ENCODE measurements at places on chromosomes 16 and 17.

- no peak for DNase-seq
Measured at GRCh38 chr16:11497851-11498289, 88.8 kb downstream of the LITAF start.

- DNase-seq, result no peak
Measured at GRCh38 chr17:77654850-77655249, 303.7 kb upstream of the TNRC6C start.

GRCh38 chr16:84308120-84308519, 13.4 kb downstream of the WFDC1 start:
- DNase-seq, result peak; percentile 42

DNA sequence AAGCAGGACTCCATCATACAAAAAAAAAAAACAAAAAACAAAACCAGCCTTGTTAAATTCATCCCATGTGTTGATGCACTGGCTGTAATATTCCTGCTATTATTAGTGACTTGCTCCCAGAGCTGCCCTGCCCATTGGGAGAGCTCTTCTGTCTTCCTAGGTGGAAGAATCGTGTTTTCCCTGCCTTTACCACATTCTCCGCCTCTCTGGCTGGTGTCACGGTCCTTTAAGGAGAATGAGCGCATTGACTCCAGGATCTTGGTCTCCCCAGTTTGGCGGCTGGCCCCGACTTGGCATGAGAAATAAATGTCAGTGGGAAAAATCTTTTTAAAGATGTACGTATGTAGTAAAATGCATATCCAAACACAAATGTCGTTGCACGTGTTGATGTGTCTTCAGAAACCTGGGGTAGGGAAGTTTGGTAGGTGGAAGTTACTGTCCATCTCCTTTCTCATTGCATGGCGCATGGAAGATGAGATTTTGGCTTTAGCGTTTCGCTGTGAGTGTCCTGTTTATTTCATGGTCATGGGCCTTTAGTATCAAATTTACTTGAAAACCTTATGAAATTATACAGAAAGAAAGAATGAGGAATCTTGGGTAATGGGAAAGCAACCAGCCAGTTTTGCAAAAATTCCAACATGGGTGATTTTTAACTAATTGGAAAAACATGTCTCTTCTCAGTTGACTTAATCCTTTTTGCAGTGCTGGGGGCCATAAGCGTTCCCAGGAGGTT, 15.5 kb downstream of the RMI2 start:
- DNase-seq, result no peak

DNA sequence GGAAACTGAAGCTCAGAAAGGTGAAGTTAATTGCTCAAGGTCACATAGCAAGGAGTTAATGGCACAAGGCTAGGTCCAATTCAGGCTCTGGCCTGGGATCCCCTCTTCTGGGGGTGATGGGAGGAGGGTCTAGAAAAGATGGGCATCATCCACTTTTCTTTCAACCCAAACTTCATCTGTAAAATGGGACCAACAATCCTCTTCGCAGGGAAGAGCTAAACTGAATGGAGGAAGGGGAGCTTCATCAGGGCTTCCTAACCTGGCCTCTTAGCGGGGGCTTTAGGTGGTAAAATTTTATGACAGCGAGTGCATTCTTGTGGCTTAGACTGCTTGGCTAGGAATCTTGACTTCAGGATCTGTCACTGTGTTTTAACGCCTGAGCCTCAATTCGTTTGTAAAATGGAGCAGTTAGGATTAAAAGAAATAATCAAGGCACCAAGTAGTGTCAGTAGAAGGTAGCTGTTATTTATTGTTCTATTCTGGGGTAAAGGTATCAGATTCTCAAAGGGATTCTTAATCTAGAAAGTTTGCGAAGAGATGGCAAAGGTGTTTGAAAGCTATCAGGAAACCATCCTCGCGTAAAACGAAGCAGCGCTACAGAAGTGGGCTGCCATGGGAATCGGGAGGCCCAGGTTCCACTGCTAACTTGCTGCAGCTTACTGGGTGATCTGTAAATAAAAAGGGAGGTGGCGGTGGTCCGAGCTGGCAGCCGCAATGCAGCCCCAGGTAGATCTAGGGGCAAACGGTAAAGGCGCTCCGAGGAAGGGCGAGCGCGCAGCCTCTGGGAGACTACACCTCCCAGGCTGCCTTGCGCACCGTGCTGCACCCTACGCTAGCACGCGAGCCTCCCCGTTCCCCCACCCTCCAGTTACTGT, 1.5 kb upstream of the SRCAP start:
- DNase-seq, result no peak

GRCh38 chr17:79630126-79630525, 19.3 kb upstream of the RBFOX3 start:
- no peak for DNase-seq

- no peak for DNase-seq
Measured at GRCh38 chr16:8676737-8677375, 2.4 kb downstream of the ABAT start.

DNA sequence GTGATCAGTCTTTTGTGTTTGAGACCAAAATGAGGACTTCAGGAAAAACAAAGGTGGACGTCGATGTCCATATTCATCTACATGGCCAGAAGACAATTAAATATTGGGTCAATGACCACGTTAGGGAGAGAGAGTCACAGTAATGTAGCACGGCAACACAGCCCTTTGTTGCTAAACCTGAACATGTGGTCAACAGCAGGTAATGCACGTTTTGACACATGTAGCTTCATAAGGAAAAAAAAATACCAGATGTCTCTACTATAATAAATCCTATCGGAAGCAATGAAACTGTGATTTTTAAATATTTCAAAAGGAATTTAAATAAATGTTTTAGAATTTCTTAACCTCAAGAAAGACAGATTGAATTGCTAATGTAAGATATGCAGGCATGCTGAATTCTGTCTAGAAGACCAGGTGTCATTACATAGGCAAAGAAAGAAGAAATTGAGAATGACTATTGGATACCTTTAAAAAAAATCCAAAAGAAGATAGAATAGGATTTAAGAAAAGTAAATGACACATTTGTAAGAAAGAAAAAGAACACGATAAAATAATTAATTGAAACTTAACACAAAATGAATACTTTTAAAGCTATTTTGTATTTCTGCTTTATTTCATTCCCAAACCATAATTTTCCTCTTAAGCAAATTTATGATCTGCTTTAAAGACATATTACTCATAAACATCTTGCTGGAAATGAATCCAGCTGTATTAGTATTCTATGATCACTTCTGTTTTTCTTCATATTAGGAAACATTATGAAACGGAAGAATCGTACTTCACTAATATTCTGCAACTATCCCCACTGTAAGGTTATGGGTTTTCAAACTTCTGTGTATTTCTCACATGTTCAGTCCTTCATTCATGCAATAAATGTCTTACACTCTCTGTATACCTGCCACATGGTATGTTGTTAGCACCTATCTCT, 30.1 kb downstream of the ABCA8 start:
- DNase-seq, result no peak

DNA sequence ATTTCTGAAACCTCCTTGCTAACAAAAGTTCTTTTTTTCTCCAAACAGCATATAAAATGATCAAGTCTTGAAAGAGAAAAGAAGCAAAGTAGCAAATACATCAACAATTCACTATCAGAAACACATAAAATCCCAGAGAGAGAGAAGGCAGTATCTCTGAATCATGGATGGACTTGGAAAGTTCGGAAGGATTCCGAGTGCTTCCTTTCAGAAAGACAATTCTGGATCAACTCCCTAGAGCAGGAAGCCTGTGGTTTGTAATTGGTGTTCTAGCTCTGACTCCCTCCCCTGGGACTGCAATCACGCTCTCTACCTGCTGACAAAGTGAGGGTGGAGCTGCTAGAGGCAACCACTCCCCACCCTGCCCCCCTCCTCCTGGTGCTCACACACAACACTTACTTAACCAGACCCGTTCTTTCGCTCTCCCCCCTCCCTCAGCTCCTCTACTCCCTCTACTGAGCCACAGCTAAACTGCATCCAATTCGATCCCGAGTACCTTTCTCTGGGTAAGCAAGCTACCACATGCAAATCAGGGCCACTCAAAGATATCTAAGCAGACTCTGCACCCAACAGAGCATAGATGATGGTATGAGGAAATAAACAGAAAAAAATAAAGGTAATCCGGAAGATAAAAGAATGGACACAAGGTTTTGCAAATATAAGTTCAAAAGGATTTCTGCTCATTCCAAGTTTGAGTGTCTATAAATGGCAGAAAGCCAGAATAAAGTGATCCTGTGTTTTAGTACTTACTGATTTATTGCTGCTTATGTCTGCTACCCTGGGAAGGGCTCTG, at the start of gene RNF43:
Gene RNF43 (minus strand): TSS at position 235 of the 793 bp plus-strand sequence. CDS start 1,957 bp downstream, outside the sequence.
- DNase-seq, result peak; percentile 99

DNA sequence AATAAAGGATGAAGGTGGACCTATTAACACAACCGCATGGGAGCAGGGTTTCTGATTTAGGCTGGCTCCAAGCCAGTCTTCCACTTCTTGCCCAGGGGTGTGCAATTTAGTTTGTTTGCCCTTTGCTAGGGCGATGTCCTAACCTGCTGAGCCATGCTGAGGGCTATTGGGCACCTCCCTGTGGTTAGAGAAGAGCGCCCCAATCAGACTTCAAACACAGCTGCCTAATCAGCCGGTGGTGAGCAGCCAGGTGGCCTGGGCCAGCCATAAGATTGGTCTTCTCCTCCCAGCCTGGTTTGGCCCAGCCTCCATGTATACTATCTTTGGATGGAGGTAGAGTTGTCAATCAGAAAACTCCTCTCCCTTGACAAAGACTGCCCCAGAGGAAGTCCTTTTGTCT, 15.7 kb downstream of the TMEM94 start:
- peak; percentile 44 for DNase-seq

- DNase-seq, result peak; percentile 18
Measured at GRCh38 chr16:50067290-50067853, 1.6 kb downstream of the HEATR3 start.

GRCh38 chr17:59093702-59094231, 12.9 kb downstream of the TRIM37 start:
- DNase-seq, result no peak

DNA sequence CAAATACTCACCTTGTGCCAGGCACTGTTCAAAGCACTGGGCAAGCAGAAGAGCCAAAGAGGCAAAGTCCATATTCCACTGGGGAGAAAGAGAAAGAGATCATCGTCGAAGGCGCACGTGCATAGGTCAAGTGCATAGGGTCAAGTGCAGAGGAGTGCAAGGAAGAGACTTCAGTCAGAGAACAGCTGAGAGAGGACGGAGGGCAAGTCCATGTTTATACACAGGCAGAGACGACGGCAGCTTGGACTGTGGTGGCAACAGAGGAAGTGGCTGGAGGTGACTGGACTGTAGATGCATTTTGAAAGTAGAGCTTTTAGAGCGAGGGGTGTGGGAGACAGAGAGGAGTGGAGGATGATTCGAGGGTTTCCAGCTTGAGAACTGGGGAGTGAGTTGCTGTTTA, 74.7 kb upstream of the SDK2 start:
- no peak for DNase-seq

DNA sequence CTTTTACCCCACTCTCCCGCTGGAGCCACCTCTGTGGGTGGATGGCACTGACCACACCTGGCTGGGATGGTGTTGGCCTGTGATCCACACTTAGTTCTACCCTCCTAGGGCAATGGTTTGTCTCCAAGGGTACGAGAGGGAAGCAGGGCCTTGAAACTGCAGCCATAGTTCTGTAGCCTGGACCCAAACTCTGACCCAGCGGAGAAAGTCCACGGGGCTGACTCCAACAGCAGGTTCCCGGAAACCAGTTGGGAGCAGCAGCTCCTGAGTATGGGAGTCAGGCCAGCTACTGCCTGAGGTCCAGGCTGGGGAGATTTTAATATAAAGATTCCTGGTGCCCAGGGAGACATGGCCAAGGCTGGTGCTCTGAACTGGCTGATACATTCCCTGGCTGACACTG, 23.6 kb upstream of the MTSS2 start:
- DNase-seq, result no peak

DNA sequence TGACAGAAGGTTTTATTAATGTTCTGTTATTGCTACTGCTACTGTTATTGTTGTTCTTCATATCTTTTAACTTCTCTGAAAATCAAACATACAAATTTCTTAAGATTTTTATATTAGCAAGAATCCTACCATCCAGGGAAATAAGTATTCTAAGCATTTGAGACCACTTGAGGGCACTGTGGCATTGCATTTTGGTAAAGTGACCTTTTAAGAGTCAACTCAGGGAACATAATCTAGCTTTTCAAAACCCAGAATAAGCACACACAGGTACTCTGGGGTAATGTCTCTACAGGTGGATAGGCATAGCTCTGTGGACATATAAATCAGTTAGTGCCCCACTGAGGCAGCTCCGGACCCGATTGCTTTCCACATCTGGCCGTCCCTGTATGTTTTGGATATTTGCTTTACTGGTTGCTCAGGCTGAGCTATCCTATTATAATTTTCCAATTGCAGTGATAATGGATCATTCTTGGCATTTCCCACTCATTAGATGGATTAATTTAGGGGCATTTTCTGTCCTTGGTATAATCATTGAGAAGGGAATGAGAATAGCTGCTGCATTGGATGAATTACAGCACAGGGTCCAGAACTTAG, 1425.1 kb upstream of the CDH8 start:
- no peak for DNase-seq

- no peak for DNase-seq
Measured at GRCh38 chr16:72908362-72909167, 139.4 kb downstream of the ZFHX3 start.

- DNase-seq, result no peak
Measured at GRCh38 chr17:16878606-16879005, 93.3 kb downstream of the TNFRSF13B start.

- no peak for DNase-seq
Measured at GRCh38 chr17:1769822-1770477, 8.1 kb downstream of the SERPINF1 start.

GRCh38 chr17:1690544-1691221, 6.0 kb upstream of the PRPF8 start:
- no peak for DNase-seq

GRCh38 chr17:49967205-49967604, 1.8 kb upstream of the DLX4 start:
- DNase-seq, result no peak

DNA sequence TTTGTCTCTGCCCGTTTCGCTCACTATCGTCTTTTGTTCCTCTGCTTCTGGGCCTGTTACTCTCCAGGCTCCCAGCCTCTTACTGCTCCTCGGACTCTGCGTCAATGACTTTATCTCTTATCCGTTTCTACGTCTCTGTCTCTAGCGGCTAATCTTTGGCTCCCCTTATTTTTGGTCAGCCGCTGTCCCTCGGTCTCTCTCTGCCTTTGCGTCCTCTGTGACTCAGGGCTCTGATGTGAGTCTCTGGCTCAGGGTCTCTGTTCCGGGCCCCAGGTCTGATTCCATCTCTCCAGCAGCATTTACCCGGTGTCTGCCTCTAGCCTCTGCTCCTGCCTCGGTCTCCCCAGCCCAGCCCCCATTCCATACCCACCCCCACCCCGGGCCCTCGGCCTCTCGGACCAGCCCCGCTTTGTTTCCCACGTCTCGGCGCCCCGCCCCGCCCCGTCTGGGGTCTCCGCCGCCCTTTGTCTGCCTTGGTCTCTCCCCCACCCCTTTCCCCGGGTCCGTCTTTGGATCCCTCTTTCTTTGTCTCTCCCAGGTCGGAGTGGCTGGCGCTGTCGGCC, 547 bp upstream of the ZNF48 start:
- DNase-seq, result peak; percentile 42

DNA sequence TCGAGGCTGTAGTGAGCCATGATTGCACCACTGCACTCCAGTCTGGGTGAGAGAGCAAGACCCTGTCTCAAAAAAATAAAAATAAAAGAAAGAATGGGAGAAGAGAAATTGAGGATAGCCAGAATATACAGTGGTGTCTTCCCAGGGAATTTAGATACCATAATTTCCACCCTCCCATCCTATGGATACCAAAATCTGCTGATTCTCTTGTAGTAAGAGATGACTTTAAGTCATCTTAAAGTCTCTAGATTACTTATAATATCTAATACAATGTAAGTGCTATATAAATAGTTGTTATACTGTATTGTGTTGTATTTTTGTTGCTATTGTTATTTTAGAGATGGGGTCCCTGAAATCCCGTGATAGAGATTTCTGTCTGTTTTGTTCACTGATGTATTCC, 1.5 kb upstream of the ERAL1 start:
- no peak for DNase-seq

Data from NCI-H1436 (cell line).